ENCODE measurements at places on chromosomes 12 and 14.

GRCh38 chr12:94170690-94171594, 22.6 kb downstream of the PLXNC1 start:
- DNase-seq = no peak

GRCh38 chr12:11477110-11477509, 81.7 kb upstream of the PRB2 start:
- DNase-seq = no peak

DNA sequence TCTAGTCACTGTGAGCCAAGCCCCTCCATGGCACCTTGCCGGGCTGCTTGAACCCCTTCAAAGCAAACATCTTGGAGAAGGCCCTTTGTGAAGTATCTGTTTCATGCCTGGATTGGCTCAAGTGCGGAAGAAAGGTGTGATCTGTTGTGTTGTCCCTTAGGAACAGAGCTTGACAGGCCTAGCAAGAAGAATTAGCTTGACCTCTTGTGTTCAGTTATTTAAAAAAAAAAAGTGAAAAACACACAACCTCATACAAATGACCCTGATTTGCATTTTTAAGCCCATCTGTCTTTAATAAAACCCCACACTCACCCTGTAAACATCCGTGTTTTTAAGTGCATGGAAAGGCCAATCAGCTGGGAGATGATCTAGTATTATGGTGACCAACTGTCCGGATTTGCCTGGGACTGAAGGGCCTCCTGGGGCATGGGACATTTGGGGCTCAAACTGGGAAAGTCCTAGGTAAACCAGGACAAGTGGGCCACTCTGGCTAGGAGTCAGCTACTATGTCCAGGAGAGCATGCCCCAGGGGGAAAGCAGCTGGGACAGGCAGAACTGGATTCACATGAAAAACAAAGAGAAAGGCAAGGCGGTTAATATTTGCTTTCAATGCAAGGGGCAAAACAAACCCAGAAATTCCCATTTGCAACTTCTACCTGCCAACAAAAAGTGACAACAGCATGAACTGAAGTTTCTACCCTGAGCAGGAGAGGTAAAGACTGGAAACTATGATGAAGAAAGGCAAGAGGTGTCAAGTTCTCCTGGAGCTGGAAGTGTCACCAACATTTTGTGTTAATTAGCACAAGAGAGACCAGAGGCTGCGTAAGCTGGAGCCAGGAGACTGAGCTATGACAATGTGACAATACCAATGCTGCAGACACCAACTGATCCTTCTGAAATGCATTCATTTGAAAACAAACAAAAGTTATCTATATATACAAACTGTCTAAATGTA, 78.6 kb downstream of the CLMN start:
- DNase-seq = no peak

- DNase-seq = no peak
These were observed 3.7 kb downstream of the BIN2 start for GRCh38 chr12:51320311-51320694.

GRCh38 chr12:94033784-94034183, 114.6 kb upstream of the PLXNC1 start:
- DNase-seq = no peak

DNA sequence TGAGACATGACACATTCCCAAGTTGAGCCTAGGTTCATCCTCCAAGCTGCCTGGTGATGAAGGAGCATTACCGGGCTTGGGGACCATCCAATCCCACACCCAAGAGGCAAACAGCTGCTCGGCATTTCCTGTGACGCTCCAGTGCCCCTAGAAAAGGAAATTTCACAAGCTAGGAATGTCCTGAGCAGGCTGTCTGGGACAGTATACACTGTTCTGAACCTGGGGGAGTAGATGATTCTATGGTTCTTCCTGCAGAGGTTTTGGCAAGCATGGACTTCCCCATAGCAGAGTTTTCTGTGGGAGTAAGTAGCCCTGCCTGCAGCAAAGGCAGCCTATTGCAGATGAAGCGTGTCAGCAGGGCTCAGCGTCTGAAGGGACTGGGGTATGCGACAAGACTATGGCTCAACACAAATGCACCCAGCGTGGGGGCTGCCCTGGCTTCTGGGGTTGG, 47.4 kb upstream of the SRSF5 start:
- DNase-seq = no peak

GRCh38 chr14:30069536-30069935, 141.9 kb upstream of the PRKD1 start:
- no peak for DNase-seq

DNA sequence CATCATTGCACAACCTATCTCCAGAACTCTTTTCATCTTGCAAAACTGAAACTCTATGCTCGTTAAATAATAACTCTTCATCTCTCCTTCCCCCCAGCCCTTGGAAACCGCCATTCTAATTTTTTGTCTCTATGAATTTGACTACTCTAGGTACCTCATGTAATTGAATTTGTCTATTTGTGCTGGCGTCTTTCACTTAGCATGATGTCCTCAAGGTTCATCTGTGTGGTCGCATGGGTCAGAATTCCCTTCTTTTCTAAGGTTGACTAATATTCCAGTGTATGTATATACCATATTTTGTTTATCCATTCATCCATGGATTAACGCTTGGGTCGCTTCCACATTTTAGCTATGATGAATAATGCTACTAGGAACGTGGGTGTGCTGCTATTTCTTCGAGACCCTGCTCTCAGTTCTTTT, 80.1 kb downstream of the PLXNC1 start:
- no peak for DNase-seq

DNA sequence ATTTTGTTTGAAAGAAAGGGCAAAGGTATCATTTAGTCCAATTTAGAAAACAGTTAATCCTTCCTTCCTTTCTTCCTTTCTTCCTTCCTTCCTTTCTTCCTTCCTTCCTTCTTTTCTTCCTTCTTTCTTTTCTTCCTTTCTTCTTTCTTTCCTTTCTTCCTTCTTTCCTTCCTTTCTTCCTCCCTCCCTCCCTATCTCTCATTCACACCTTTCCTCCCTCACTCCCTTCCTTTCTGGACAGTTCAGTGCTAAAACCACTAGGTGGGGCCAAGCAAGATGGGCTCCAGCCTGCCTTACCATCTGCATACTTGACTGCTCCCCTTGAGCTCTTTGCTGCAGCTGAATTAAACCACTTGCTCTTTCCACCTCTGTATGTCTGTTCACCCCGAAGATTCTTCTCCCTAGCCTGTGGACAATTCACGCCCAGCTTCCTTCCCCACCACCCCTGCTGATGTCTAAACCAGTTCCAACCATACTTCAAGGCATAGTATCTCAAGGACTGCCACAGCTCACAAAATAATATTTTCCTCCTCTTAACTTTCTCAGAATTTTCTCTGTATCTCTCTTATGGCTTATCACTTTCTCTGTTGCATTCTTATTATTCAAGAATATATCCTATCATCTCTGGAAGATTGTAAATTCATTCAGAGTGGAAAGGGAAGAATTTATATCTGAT, 78.0 kb downstream of the DBX2 start:
- no peak for DNase-seq

GRCh38 chr14:73359445-73359844, 98.9 kb downstream of the NUMB start:
- no peak for DNase-seq

DNA sequence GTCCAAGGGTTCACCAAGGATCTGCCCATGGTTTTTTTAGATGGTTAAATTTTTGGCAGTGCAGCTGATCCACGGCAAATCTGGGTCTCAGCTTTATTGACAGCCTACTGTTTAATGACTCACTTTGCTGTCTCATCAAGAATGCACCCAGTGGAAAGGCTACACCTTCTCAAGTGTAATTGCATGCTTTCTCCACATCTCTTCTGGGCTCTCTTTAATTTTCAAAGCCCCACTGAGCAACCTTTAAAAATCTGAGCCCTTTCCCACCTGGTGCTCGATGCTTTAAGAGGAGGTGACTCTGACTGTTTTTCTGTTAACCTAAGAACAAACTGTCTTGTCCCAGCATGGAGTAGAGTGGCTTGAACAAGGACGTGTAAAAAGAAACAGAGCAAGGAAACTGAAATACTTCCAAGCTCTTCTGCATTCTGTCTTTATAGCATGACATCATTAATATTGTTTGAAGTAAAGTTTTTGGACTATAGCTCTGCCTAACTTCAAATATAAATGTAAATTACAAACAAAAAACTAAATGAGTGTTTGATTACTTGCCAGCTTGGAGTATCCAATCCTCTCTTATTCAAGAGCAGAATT, 214.2 kb upstream of the KRR1 start:
- no peak for DNase-seq

- no peak for DNase-seq
These were observed 7.6 kb downstream of the NYNRIN start for GRCh38 chr14:24406416-24406815.

GRCh38 chr12:130977743-130978095, 24.0 kb downstream of the ADGRD1 start:
- DNase-seq = no peak

GRCh38 chr12:85920324-85920947, 46.3 kb downstream of the NTS start:
- DNase-seq = no peak

DNA sequence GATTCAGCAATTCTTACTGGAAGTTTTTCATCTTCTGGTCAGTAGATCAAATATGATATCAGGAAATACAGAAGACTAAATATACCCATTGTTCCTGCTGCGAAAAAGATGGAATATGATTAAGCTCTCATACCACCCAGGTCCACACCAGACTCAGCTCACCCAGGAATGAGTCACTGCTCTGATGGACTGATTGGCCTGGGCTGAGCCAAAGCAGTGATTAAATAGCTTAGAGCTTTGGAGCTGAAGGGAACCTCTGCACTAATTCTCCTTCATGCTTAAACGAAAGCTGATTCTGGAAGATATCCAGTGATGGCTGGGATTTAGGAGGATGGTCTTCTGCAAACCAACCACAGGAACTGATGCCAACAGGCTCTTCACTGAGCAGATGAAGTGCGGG, 62.0 kb upstream of the SYT1 start:
- no peak for DNase-seq

Data from stimulated activated CD8-positive, alpha-beta memory T cell treated with anti-CD3 and anti-CD28 coated beads, Interleukin-15, amount 100 ng/mL, for 48 hours (primary cell).